Stimulated activated CD4-positive, alpha-beta T cell treated with anti-CD3 and anti-CD28 coated beads, TNF-alpha, amount 100 ng/mL, for 4 hours (primary cell): ENCODE measurements at places on chromosomes 6 and 20.

- no peak for DNase-seq
These were observed 159.4 kb upstream of the CITED2 start for GRCh38 chr6:139533573-139534471.

DNA sequence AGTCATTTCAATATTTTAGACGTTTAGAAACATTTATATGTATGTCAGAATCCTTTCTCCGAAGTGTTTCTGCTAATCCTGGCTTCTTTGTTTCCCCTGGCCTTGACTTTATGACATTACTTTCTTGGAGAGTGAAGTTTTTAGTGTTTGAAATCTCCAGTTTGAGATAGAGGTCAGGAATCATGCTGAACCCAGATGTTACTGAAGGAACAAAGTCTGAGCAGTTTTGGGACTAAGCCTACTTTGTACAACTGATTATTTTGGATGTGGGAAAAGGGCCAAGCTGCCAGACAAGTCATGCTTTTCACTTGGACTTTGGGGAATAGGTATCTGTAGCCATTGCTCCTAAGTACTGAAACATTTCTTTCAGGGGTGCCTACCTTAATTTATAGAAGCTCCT, 2.3 kb downstream of the RNF144B start:
- DNase-seq = no peak

DNA sequence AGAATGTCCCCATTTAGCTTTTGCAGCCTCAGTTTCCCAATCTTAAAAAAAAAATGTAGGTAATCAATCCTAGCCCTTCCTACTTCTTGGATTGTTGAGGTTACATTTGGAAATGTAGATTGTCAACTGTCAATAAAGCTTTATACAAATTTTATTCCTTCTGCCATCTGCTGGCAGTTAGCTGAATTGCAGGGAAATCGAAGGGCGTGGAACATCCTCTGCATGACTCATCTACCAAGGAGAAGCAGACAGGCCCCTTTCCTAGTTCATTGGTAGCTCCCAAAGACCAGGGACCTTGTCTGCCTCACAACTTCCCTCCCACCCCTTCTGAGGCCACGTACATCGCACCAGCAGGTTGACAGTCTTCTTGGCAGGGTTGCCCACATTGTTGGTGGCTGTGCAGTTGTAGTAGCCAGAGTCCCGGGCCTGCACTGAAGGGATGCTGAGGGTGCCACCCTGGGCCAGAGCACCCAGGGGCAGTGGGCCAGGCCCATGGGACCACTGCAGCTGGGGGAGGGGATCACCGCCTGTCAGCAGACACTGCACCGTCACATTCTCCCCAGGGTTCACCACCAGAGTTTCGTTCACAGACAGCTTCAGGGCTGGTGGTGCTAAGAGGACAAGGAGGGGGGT, 43.6 kb downstream of the MDGA1 start:
- no peak for DNase-seq

DNA sequence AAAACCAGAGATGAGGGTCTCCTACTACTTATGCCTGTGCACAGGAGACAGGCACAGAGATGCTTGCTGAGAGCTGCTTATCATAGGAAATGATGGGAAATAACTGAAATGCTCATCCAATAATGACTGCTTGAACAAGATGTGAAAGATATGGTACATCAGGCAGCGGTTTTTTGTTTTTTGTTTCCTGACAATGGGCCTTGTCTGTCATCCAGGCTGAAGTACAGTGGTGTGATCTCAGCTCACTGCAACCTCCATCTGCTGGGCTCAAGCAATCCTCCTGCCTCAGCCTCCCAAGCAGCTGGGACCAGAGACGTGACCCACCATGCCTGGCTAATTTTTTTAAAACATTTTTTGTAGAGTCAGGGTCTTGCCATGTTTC, 1.2 kb upstream of the RIPOR3 start:
- DNase-seq = no peak

DNA sequence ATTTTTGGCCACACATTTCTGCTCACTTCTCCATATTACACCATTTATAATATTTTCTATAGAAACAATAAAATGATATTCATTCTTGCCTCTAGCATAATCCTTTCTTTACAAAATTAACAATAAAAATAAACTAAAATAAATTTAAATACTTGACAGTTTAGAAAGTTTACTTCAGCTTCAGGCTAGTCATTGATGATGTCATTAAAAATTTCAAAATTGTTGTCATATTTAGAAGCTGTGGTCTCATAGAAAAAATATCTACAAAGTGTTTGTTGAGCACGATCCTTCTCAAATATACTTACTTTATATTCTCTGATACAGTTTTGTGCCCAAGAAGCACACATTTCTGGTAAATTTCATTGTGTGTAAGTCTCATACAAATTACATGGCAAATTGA, 717.4 kb upstream of the CITED2 start:
- DNase-seq = no peak

DNA sequence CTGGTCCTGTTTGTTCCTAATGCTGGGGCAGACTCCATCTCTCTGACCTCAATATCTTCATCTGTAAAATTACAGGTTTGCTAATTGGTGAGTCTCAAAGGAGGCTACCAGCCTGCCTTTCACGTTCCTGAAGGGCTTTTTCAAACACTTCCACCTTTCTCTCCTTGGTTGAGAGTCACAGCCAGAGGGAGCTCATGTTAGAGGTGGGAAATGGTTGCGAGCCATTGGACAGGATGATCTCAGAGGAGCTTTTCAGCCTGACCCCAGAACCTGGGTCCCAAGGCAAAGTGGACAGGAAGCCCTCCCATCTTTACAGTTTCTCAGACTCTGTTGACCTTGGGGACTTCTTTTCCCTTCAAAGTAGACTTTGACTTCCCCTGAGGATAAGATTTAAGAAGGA, 37.6 kb downstream of the NDUFAF5 start:
- DNase-seq = no peak

DNA sequence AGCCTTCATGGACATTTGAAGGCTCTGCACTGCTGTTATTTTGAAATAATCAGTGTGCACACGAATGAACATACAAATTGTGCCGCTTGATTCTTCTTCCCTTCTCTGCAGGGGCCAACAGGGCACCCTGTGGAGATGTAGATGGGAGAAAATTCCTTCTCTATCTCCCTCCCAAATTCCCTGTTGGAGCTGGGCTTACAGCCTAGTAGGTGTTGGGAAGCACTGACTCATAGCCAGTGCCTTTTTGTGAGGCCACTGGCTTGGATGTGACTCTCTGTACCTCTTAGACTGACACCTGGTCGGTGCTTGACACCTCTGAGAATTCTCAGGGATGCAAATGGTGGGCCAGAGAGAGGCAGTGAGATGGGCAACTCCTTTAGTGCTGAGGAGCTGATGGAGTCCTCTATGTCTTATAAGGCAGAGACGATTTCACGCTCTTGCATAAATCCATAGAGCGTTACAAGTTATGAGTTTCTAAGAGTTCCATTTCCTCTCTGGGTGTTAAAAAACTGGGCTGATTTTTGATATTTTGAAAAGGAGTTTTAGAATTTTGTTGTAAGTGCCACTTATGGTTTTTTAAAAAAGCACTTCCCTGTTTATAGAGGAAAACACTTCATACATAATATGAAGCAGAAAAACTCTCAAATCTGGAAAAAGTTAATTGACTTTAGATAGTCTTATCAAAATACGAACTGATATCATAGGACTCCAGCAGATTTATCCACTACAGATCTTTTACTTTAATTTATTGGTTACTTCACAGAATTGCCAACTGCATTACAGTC, 89.8 kb upstream of the MAP3K7 start:
- no peak for DNase-seq

GRCh38 chr6:167559675-167560479, 235.0 kb downstream of the TTLL2 start:
- DNase-seq = no peak

GRCh38 chr6:85185977-85186376, 263.9 kb upstream of the NT5E start:
- no peak for DNase-seq

DNA sequence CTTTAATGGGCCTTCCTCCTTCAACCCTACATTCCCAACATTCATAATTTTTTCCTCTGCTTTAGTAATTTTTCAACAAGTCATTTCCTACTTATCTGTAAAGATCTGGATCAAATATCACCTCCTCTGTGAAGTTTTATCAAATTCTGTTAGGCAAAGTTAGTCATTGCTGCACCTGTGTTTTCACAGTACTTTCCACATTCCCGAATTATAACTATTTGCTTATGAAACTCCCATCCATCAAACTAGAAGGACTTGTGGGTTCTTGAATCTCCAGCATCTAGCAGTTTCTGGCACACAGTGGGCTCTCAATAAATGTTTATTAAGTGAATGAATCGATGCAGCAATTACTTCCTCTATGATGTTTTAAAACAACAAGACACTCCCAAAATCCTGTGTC, 257.6 kb downstream of the HDGFL1 start:
- DNase-seq = no peak

DNA sequence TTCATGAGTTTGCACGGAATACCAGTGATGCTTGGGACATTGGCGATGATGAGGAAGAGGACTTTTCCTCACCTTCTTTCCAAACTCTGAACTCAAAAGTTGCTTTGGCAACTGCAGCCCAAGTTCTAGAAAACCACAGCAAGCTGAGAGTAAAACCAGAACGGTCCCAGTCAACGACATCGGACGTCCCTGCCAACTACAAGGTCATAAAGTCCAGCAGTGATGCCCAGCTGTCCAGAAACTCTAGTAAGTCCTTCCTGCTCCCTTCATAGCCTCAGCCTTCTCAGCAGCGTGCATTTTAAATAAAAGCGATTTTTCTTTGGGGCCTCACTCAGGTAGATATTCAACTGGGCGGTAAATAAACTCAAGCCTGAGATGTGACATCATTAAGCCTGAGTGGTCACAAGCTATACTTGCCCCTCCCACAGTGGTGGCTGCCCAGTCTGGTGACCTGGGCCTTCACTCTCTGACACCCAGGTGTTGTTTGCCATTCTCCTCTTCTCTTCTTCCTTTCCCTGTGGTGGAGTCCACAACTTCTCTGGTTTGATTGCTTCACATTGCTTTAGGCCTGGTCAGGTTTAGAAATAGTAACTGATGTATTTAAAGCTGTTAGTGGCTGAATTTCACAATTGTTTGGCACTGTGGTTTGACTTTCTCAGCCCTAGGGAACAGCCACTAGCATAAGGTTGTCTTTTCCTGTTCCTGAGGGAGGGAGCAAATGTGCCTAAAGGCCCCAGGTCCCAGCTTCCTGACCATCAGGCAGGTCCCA, 21.6 kb upstream of the TMEM217 start:
- DNase-seq = no peak

DNA sequence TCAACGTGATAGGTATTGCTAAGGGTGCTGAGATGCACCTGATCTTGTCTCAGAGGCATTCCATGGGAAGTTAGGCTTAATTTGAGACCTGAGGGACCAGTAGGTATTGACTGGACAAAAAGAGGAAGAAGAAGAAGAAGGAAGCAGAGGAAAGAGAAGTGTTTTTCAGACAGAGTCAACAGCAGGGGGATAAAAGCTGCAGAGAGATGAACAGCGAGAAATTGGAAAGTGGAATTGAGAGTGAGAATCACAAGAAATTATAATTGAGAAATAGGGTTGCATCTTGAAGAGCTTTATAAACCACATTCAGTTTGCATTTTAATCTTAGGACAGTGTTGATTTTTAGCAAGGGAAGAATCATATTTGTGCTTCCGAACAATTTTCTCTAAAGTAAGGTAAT, 254.0 kb downstream of the CD83 start:
- DNase-seq = no peak
